ENCODE measurements at places on chromosomes 7 and 10.

DNA sequence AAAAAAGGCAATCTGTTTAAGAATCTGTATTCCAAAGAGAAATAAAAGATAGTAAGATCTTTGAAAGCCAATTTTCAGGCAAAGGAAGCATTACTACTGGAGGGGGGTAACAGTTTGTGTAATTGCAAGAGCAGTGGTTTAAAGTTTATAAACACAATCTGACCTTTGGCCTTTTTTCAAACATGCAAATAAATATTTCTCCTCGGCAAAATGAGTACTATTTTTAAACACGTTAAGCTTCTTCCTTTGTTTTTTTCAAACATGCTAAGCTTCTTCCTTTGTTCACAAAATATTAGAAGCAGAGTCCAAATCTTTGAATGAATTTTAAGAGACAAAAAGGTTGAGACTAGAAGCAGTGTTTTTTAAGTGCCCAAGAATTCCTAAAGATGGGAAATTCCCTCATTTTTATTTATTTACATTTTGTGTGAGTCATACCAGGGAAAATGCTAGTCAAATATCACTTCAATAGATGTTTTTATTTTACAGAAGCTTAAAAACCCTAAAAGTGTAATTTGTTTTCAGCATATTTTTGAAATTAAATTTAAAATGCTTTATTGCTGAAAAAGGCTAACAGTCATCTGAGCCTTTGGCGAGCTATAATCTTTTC, 229.3 kb downstream of the GPR37 start:
- no peak for DNase-seq

GRCh38 chr7:33716581-33717477, 188.5 kb upstream of the BMPER start:
- DNase-seq = no peak

DNA sequence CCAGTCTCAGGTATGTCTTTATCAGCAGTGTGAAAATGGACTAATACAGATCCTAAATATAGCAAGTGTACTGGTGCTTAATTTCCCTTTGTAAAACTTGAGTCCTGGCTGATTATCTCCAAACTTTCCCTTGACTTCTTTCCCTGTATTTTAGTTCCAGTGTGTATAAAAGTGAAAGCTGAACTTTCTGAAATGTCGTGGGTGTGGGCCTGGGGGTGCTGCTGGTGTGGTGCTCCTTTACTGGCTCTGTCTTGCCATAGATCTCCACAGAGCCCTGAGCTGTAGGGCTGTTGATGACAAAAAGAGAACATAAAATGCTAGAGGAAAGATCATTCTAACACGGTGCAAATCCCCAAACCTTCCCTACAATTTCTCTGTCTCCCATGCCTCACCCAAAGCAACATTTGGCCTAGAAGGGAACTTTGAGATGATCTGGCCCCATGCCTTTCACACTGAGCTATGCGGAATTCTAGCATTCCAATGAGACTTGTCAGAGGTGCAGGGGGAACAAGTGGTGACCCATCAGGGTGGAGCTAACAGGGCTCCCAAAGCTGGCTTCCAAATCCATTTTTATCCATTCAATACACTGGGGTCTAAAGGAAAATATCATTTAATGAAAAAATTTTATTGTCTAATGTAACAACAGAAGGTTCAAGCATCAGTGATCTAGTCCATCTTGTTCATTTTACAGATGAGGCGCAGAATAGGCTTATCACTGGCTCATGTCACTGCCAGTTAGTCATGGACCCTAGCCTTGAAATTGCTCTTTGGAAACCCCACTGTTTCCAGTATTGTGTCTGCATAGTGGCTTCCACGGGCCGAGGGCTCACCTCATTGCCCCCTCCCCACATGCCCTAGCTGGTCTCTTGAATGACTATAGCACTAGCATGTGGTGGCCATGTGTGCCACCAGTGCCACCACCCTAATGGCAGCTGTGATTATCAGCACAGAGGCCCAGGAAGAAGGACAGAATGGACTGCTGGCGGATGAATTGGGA, 1000.9 kb downstream of the LRMDA start:
- DNase-seq = no peak

DNA sequence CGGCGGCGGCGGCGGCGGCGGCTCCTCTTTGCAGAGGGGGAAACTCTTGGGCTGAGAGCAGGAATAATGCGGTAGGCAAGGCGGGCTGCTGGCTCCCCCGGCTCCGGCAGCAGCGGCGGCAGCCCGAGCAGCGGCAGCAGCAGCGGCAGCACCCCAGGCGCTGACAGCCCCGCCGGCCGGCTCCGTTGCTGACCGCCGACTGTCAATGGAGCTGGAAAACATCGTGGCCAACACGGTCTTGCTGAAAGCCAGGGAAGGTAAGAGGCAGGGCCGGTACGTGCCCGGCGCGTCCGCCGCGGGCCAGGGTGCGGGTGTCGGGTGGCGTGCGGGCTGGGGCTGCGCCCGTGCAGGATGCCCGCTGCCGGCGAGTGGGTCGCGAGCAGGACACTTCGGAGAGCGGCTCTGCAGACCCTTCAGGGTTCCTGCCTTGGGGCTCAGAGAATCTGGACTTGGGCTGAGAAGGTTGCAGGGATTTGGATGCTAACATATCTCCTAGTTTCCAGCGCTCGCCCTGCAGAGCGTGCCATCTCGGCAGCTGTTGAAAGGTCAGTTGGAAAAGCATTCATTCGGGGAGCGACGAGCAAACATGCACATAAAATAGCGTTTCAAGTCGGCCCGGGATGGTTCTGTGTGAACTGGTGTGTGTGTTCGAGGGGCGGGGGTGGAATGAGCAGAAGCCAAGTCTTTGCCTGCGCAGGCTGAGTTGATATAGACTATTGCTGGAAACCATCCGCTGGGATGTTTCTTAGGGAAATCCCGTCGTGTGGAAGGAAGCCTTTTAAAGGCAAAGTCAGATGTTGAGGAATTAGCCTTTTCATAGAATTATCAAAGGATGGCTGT, 562 bp downstream of the GRK5 start:
- peak; percentile 43 for DNase-seq

- DNase-seq = no peak
These were observed 168.3 kb upstream of the PPP1R3A start for GRCh38 chr7:114086914-114087652.

DNA sequence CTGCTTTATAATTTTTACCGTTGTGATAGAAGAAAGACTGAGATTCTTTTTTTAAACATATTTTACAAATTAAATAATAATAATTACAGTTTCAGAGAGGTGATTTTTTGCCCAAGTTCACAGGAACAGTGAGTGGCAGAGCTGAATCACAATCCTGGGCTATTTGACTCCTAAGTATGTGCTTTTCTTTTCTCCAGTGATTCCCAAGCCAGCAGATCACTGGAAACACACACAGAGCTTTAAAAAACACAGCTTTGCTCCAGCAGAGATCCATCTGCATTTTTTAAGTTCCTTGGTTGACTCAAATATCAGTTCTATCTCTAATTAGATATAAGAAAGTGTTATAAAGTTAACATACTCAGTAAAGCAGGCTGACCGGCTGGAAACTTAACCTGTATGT, 69.0 kb downstream of the AHR start:
- DNase-seq = no peak

- no peak for DNase-seq
These were observed 144.1 kb downstream of the TCF7L2 start for GRCh38 chr10:113094114-113094486.

- DNase-seq = no peak
These were observed 116.8 kb downstream of the ABLIM1 start for GRCh38 chr10:114541081-114541796.

GRCh38 chr10:43970018-43970698, 321.5 kb upstream of the ZNF32 start:
- DNase-seq = no peak

GRCh38 chr7:8511855-8512254, 78.4 kb downstream of the NXPH1 start:
- DNase-seq = no peak

DNA sequence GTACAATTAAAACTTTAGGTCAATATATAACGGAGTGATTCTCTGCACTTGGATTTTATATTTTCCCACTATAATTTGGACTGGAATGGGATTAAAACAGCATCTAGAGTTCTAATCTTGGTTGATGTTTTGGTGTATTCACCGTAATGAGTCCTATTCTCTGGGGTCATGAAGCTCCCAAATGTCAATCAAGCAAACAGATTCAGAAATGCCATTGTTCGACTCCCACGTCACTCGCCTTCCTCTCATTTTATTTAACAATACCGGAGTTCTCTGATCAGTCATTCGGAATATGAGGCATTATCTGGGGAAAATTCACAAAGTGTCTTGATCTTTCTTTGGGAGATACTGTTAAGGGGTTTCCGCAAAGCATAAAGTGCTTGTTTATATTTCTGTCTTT, 26.5 kb downstream of the SKIDA1 start:
- no peak for DNase-seq

DNA sequence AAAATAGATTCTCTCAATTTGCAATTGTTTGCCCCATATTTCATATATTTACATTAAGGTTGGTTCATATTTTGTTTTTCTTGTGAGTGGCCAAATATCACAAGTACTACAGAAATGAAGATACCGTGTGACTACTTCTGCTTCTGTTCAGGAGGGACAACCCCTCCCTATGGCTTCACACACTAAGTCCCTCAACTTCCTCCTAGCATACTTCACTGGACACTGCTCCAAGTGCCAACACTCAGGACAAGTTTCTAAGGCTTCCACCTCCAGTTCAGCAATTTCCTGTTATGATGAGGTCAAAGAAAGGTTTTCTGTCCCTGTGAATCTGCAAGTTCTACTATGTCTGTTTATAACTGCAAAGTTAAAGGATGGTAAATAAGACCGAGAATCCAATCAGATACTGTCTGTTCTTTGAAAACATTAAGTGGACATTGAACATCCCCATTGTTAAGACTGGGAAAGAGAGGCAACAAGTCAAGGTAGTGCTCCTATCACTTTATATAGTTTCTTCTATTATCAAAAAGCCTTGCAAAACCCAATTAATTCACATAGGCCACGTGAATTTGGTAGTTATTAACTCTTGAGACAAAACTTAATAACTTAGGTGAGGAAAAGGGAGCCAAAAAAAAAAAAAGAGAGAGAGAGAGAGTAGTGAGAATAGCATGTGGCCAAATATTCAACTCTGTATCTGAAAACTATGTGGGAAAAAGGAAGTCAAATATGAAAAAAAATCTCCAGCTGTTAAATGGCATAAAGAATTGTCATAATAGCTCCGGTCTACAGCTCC, 81.3 kb upstream of the DKK1 start:
- no peak for DNase-seq

GRCh38 chr10:56881218-56881617, 520.2 kb upstream of the ZWINT start:
- DNase-seq = no peak

DNA sequence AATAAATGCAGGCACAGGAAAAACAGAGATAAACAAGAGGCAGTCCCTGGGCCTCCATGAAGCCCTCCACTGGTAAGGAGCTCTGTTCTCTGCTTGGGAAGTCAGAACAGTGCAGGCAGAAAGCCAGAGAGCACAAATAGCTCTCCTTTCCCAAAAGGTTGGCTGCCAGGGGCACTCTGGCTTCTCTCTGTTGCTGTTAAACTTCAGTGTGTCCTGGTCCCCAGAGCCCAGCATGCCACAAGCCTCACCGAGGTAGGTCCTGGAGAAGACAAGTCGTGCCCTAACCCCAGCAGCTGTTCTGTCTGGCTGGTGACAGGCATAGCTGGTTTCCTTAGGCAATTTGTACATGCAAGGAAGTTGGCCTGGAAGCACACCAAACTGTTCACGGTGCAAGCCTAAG, 17.3 kb downstream of the SLC16A12 start:
- no peak for DNase-seq

DNA sequence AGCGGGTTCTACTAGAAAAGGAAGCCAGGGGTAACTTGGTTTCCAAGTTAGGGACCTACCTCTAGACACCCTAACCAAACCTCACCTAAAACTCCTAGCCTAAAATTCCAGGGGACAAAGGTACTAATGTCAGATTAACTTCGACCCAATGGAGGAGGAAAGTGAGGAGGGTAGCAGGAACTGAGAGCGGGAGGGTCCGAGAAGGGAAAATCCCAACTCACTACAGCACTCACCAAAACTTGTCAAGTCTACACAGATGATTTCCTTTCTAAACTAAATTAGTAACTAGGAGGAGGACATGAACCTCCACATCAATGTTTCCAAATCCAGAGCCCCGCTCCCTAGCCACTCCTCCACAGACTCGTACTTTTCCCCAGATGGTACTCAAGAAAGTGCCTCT, 22.6 kb downstream of the CHCHD3 start:
- DNase-seq = no peak

- DNase-seq = no peak
These were observed 82.5 kb downstream of the OAT start for GRCh38 chr10:124336186-124336585.

DNA sequence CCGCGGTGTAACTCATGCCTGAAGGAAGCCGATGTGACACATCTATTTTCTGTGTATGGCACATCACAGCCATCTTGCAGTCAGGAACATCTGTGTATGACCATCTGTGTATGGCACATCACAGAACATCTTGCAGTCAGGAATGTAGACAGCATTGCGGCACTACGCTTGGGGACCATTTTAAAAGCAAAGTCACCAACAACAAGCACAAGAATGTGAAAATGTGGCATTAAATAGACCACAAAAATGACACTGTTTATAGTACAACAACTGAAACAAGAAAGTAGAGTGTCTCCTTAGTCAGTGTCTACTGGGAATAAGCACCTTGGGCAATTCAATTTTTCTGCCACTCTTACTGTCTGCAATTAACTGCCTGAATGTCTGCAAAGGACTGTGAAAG, 124.4 kb downstream of the HGF start:
- DNase-seq = no peak

- no peak for DNase-seq
These were observed 41.0 kb downstream of the CARD11 start for GRCh38 chr7:3002631-3003030.

DNA sequence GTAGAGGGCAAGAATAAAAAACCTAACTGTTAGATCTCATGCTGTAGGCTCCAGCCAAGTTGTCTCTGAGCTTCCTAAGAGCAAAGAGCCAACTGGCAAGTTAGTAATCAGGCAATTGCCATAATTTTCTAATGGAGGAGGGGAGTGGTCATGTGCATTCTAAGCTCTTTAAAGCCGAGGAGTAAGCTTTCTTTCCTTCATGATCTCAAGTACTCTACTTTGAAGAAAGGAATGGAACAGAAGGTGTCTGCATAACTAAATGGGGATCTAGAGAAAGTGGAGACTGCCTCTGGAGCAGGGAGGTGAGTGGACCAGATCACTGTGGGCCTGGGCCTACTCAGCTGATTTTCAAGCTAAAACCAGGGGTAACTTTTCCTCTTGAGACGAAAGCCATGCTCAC, 37.7 kb upstream of the TOMM7 start:
- DNase-seq = no peak

DNA sequence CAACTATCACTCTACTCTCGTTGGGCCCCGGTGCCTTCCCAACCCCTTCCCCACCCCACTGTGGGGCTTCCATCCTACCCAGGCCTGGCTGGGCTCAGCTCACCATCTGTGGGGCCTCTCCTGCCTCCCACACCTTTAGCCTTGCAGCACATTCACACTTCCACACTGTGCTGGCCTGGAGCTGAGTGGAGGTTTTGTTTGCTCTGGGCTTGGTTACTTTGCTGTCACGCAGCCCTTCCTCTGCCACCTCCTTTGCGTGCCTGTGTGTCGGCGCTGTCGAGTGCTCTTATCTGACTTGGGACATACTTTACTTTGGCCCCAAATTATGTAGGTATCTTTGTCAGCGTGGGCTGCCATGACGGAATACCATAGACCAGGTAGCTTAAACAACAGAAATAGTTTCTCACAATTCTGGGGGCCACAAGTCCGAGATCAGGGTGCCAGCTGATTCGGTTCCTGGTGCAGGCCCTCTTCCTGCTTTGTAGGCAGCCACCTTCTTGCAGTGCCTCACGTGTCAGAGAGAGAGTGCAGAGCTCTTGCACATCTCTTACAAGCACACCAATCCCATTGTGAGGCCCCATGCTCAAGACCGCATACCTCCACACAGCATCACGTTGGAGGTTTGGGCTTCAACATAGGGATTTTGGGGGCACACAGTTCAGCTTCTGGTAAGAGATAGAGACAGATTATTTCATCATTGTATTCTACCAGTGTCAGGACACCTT, 89.0 kb downstream of the CUL1 start:
- no peak for DNase-seq
